Activated CD4-positive, alpha-beta memory T cell treated with anti-CD3 and anti-CD28 coated beads for 36 hours (primary cell): ENCODE measurements at places on chromosomes 2 and 18.
A peak's percentile ranks its signal among the peaks of the same experiment; 100 is the strongest.

DNA sequence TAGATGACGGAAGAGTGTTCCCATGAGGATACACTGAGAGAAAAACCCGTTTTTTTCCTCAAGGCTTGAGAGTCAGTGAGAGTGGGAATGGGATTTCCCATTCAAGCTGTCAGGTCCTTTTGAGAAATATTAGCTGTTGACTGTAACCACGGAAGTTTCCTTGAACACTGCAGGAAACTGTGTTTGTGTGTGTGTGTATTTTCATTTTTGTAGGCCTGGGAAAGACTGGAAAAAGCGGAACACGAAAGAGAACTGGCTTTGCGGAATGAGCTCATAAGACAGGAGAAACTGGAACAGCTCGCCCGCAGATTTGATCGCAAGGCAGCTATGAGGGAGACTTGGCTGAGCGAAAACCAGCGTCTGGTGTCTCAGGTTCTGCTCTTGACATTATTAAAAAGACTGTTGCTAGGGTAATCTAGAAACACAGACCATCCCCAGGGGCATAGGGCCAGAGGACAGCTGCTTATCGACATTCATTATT is 98.8 kb upstream of the EML6 start:
- DNase-seq = no peak

- DNase-seq = peak; percentile 69
These were observed 205 bp downstream of the TET3 start for GRCh38 chr2:73984922-73985307.

- DNase-seq = no peak
These were observed 36.5 kb upstream of the MAP2 start for GRCh38 chr2:209387389-209387788.

DNA sequence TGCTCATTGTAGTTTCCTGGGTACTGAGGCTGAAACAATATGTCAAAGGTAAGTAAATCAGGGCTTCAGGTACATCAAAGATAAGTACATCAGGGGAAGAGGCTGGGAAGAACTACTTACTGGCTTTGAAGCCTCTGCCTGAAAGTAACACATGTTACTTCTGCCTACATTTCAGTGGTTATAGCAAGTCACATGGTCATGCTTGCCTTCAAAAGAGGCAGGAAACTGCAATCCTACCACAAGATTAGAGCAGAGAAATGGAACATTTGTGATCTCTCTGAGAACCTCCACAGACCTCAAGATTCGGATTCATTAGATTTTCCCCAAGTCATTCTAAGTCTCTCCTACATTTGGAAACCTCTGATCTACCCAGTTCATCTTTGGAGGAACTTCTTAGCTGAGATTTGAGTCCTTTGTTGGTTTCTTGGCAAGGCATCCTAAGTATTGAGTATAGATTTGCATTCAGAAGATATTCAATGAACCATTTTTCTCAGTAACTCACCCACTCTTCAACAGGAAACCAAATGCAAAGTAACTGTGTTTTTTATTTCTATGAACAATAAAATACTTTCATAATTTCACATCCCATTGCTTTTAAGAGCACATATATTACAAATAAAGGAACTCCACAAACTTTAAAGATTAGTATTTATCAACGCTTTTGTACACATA is 48.5 kb upstream of the CCDC195 start:
- DNase-seq = no peak

DNA sequence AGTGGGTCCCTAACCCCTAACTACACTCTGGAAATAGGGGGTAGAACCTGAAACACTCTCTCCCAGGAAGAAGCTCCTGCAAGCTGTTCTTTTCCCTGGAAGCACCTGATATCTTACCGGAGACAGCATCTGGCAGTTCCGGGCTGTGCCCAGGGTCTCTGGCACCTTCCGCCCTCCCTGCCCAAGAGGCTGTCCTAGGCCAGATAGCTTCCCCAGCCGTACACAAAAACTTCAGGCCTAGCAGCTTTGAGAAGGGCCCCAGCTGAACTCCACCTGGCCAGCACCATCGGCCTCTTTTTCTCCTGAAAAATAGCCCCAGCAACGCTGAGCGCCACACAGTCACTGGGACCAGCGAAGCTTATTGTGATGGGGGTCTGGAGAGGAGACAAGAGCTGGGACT is 9.7 kb downstream of the OSR1 start:
- DNase-seq = no peak

- no peak for DNase-seq
These were observed 35.2 kb downstream of the NPPC start for GRCh38 chr2:231890896-231891513.

DNA sequence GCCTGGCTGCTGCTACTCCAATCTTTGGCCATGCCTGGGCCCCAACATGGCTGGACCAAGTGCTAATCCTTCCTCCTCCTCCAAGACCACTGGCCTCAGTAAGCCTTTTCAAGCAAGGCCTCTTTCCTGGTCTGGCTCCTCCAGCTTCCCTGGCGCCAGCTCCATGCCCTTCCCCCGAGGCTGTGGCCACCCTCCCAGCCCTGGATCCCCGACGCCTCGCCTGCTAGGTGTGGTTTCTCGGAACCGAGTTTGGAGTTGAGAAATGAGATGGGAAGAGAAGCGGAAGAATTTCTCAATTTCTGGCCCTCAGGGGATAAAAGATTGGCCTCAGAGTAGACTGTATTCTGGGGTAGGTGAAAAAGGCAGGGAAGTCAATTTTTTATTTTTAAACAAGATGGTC is 46.4 kb downstream of the ADCY3 start:
- DNase-seq = no peak

- no peak for DNase-seq
These were observed 204.5 kb downstream of the ZFP36L2 start for GRCh38 chr2:43021791-43022509.

GRCh38 chr2:241943961-241944575 is 74.5 kb downstream of the RTP5 start:
- DNase-seq = no peak

DNA sequence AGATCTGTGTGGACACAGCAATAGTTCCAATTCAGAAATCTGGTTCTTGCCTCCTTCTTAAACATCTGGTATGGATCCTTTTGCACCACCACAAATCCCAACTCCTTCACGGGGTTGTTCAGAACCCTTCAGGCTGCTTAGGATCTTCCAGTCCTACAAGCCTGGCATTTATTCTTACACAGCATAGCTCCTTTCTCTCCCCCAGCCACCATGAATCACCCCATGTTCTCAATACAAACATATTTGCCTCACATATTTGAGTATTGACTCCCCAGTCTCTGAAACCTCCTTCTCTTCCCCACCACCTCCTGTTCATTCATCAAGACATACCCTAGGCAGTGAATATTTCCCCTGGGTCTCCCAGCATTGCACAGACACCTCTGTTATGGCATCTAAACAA is 155.2 kb downstream of the ALK start:
- no peak for DNase-seq

GRCh38 chr2:5125017-5125730 is 567.0 kb upstream of the SOX11 start:
- no peak for DNase-seq

- DNase-seq = no peak
These were observed 38.2 kb downstream of the CENPO start for GRCh38 chr2:24831221-24832072.

DNA sequence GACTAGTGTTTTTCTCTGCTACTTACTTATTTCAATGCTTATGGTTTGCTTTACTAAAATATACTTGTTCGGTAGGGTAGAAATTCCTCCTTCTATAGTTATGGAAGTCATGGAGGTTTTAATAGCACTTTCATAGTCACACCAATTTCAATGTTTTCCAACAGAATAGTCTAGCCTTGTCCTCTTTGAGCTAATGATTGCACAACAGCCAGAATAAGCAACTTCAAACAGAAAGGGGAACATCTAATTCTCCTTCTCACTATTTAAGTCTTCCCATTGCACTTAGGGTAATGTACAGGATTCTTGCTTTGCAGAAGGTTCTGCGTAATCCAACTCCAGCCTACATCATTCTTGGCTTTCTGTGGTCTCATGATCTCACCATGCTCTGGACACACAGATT is 287.7 kb upstream of the GCFC2 start:
- DNase-seq = no peak

GRCh38 chr2:44740678-44741077 is 200.8 kb upstream of the SIX3 start:
- no peak for DNase-seq

DNA sequence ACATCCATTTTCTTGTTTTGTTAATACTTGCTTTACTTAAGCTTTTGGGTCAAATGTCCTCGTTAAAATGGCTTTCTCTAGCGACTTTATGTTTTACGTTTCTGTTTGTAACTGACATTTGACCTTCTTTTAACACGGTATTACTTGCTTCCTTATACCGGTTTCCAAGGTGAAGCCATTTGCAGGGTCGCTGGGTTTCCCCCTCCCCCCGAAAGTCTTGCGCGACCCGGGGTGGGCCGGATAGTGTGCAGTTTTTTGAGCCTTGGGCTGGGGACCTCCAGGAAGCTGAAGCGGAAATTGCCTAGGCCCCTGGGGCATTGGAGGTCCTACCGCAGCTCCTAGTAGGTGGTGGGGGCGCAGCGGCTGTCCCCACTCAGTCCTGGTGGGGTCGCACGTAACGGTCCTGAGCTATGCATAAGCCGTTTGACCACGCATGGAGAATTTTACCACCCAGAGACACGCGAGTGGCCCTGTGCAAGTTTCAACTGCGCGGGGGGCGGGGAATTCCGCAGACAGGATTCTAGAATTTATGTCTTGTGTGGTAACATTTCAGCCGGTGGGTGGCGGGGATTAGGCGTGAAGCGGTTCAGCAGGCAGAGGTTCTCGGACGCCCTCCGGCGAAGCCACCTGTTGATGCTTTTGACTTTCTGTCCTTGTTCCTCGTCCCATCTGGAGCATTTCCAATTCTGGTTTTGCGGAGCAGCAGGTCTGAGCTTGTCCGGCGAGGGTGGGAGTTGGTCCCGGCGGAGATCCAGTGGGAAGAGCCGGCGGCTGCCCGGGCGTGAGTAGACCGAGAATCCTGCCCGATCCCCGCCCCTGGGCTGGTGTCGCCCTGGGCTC is 2.4 kb downstream of the CFLAR start:
- peak; percentile 93 for DNase-seq

DNA sequence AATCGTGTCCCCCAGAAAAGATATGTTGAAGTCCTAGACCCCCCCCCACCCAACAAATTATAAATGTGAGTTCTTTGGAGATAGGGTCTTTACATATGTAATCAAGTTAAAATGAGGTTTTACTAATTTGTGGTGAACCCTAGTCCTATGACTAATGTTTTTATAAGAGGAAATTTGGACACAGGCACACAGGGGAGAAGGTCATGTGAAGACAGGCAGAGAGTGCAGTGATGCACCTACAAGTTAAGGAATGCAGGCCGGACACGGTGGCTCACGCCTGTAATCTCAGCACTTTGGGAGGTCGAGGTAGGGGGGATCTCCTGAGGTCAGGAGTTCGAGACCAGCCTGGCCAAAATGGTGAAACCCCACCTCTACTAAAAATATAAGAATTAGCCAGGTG is 5.8 kb upstream of the PMAIP1 start:
- DNase-seq = no peak

DNA sequence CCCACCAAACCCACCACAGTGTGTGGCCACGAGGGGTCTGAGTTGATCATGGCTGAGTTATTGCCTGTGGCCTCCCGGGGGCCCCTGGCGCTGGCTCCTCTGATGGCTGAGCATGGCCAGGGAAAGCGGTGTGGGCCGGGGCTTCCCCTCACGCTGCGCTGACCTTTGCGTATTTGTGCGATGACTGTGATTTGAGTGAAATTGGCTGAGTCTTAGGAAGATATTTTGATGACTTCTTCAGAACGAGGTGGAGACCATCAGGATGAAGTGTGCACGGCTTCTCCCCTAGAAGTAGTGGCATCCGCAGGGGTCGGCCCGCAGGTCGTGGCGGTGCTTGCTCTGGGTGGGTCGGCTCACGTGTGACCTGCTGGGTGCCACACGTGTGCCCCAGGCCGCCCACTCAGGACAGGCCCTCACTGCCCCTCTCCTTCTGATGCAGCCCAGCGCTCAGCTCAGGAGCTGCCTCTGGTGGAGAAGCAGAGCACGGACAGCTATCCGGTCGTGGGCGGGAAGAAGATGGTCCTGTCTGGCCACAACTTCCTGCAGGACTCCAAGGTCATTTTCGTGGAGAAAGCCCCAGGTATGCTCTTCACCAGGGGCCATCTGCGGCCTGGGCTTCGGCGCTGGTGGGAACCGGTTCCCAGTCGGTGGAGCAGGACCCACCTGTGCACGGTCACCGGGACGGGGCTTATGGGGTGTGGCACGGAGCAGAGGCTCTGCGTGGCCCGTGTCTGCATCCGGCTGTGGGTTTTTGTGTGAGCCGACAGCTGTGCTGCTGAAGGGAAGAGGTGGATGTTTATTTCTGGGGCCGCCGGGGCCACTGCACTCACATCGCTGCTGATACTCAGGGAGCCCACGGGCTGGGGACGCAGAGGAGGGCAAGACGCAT is 55.8 kb downstream of the NFATC1 start:
- DNase-seq = no peak

DNA sequence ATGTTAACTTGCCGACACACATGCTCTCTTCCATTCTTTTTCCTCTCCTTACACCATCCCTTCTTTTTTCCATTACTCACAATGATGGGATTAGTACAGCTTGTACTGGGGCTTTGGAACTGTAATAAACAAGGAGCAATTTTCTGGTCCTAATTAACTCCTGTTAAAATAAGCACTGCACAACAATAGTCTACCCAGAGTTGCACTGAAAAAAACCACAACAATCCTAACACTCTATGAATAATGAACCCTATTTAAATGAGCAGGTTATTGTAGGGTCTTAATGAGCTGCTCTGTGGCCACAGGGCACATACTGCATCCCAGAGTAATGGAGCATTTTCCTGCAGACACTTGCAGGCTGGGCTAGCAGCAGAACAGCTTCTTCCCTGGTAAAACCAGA is 380.3 kb downstream of the NRXN1 start:
- DNase-seq = no peak

GRCh38 chr2:108907822-108908712 is 81.0 kb downstream of the EDAR start:
- no peak for DNase-seq
